ENCODE measurements at places on chromosomes 4 and X.
A peak's percentile ranks its signal among the peaks of the same experiment; 100 is the strongest.

DNA sequence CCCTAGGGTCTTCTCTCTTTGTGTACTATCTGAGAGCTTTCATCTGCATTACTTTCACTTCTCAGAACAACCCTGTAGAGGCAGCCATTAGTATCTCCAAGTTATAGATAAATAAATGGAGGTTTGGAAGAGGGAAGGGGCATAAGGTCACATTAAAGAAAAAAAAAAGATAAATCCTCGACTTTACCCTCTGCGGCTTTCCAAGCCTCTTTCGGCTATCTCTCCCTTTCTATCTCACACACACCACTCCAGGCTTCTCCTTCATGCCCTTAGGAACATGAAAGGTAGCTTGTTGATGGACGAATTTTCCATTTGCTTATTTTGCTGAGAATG is 660 bp upstream of the ARHGEF9 start:
- DNase-seq = no peak

- no peak for DNase-seq
These were observed 73.7 kb downstream of the ENPP6 start for GRCh38 chr4:184143770-184144564.

DNA sequence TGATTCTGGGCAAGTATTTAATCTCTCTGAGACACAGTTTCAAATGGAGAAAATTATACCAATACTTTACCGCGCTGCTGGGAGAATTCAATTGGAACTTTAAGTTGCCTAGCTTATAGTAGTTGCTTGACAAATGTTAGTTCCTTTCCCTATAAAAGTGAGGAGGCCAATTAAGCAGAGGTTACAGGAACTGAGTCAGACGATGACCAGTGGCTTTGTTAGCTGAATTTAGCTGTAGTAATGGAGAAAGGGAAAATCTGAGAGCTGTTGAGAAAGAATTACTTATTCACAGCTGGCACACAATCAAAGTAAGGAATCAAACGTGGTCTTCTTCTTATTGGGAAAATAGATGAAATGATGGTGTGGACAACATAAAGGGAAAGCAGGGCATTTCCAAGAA is 29.6 kb downstream of the SMARCA1 start:
- DNase-seq = peak; percentile 54

GRCh38 chr4:77434299-77435092 is 171.1 kb upstream of the CXCL13 start:
- DNase-seq = no peak

GRCh38 chr4:7658341-7659204 is 223.8 kb upstream of the PSAPL1 start:
- DNase-seq = no peak

- no peak for DNase-seq
These were observed 58.9 kb downstream of the HAUS3 start for GRCh38 chr4:2182994-2183393.

GRCh38 chrX:40582811-40583210 is 2.0 kb downstream of the ATP6AP2 start:
- DNase-seq = no peak

DNA sequence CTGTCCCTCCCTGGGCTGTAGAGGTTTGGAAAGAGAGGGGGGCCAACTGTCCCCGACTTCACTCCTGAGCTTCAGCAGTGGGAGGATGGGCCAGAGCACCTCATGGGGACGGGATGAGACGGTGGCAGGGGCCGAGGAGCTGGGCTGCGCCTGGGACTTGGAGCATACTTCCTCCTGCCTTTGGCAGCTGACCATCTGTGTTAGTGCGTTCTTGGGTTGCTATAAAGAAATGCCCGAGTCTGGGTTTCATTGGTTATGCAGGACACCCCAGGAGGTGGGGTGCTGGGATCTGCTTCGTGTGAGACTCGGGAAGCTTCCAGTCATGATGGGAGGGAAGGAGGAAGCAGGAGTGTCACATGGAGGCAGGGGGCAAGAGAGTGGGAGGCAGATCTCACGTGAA is 7.4 kb downstream of the PSAPL1 start:
- no peak for DNase-seq

- DNase-seq = no peak
These were observed 59.8 kb upstream of the GPM6A start for GRCh38 chr4:175871774-175872405.

DNA sequence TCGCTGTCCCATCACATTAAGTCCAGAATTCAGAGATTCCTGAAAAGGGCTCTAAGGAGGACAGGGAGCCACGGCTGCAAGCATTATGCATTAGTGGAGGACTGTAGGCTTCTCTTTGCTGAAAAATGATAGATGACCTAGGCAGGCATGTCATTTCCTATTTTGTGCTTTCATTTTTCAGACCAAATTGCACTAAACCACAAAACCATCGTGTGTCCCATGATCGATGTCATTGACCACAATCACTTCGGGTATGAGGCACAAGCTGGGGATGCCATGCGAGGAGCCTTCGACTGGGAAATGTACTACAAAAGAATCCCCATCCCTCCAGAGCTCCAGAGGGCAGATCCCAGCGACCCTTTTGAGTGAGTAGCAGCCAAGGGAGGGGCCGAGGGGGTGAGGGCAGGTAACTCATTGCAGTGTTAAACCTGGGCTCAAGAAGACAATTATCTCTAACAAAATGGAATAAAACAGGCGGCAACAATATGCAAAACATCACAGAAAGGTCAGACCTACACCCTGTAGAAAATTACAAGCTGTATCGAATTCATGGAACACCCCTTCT is 355.2 kb upstream of the GALNT7 start:
- no peak for DNase-seq

DNA sequence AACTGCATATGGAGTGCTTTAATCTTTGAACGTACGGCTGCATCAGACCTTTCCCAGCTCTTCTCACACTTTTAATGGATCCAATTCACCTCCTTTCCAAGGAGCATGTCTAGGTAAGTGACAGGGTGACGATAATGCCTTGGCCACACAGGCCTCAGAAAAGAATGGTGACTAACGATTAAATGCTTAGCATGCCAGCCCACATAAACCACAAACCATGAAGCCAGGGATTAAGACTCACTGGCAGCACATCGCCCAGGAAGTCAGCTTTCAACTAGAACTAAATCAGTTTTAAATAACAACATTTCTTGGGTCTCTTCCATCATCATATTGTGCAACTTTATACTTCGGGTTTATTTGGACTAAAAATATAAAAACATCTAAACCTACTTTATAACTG is 28.7 kb downstream of the INPP4B start:
- peak; percentile 98 for DNase-seq

DNA sequence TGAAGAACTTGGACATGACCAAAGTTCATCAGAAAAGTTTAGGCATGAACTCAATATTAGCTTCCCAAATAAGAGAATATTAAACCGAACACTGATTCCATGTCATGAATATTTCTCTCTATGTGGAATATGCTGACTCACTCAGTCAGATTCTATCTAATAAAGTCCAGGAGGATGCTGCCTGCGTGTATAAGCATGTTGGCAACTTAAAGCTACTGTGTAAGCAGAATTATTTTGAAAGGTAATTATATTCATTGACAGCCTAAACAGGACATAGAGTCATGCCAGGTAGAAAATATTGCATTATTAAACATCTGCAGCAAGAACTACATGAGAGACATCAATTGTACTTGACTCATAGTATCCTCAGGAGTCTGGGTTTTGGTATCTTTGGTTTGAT is 367.9 kb upstream of the SPOCK3 start:
- DNase-seq = no peak

DNA sequence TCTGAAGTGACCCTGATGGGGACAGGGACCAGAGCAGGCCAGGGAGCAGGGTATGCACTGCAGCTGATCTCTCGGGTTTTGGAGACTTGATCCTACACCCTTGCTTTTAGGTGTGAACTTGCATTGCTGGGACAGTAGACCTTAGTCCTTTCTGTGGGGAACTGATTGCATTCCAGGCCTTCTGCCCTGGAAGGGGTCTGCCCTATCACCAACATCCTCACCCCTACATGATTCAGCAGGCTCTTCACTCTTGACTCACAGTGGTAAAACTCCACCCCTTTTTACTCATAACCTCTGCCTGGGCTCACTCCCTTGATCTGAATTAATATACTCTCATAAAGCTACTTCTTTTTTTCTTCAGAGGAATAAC is 6.6 kb upstream of the DDX60L start:
- peak; percentile 49 for DNase-seq
